ENCODE measurements at places on chromosomes 16 and 17.

DNA sequence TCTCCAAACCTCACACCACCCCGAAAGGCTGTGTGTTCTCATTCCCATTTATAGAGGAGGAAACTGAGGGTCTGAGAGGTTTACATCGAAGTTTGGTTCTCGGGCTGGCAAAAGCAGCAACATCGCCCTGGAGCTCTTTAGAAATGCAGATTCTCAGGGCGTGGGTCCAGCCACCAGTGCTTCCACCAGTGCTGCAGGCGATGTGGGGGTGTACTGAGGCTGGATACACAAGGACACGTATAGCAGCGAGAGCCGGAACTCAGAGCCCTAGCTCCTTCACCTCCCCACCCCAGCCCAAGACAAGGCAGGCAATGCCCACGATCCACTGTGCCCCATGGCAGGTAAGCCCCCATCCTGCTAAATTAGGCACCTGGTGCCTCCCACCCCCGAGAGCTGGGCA, 5.9 kb downstream of the GPRC5B start:
- no peak for DNase-seq

DNA sequence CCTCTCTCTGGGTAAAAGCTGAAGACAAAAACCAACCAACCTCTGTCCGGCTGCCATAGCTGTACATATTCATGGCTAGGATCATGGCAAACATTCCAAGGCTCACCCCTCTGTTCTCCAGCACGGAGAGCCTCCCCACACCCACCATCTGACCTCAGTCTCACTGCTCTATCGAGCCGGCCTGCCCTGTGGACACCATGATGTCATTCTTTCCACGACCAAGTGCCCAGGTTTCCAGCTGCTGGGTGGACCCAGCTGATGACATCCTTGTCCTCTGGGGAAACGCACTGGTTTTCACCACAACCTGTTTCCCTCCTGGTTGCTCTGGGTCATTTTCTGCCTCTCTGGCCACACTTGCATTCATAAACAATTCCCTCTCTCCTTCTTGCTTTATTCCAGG, 67.7 kb downstream of the NDEL1 start:
- no peak for DNase-seq

- no peak for DNase-seq
Measured at GRCh38 chr17:44282264-44282663, 14.3 kb upstream of the SLC4A1 start.

DNA sequence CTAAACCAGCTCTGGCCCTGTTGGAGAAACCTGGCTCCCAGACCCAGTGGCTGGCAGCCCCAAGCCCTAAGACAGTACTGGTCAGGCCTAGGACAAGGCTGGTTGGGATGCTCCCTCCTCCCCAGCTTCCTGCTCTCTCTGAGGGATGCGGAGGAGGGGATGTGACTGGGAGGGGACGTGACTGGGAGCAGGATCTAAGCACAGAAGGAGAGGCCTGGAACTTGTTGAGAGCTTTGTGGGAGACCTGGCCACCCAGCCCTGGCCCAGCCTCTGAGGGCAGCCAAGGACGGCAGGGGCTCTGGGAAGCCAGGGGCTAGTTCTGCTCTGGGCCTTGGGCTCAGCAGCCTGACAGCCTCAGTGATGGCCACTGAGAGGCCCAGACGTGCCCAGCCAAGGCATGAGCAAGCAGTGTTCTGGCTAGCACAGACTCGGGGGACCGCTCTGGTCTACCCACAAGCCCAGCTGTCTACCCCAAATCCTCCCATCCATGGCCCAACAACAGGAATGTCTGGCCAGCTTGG, 22.8 kb downstream of the ATP6V0D1 start:
- DNase-seq: no peak

DNA sequence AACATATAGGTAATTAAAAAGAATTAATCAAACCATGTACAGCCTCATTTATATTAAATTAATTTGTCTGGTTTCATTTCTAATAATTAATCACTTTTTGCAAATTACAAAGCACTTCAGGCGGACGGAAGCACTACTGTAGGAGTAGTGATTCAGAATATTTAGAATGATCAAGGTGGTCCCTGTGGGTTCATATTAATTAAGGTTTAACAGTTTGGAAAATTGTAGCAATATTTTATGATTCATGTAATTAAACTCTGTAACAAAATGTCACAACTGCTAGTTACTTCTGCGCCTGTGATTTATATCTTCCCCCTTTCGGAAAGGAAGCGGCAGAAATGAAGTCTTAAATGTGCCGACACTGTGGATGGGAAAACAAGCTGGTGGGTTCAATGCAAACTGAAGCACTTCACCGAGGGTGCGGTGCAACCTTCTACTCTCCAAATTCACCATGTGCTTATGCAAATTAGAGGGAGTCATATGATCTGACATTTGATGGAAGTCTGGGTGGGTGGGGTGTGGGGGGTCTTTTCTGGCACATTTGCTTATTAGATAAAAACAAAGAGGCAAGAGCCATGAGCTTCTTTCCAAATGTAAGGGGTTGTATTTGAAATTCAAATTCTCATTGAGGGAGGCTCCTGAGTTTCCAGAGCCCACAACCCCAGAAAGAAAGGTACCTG, 679.4 kb downstream of the TOX3 start:
- DNase-seq: no peak

- no peak for DNase-seq
Measured at GRCh38 chr17:50022463-50023130, 27.6 kb upstream of the DLX3 start.

All from KBM-7 (cell line).